ENCODE measurements at places on chromosomes 2 and 18. TPM values are rescaled to one million over a fixed set of nuclear protein-coding genes. Genes with fewer than 3 reads are reported as not detected.

The KLHL30 gene
- total RNA-seq: not detected

The ZNF385B gene
- total RNA-seq: not detected

The DYSF gene
- 212 TPM for total RNA-seq

The CROCC2 gene
- not detected for total RNA-seq

The NPPC gene
- total RNA-seq: not detected

The ST6GAL2 gene
- not detected for total RNA-seq

The SERPINB10 gene
- 3.4 TPM for total RNA-seq

The CRYGD gene
- not detected for total RNA-seq

The ZAP70 gene
- total RNA-seq: 0.53 TPM

The ICOS gene
- total RNA-seq: not detected

The XDH gene
- total RNA-seq: not detected

The FOXI3 gene
- not detected for total RNA-seq

The CYRIA gene
- 10.2 TPM for total RNA-seq

The TNS1 gene
- total RNA-seq: 29.8 TPM

The TACR1 gene
- not detected for total RNA-seq

The SCN1A gene
- total RNA-seq: not detected

The CAD gene
- 47.2 TPM for total RNA-seq

The ADI1 gene
- total RNA-seq: 57.0 TPM

The SERPINB3 gene
- not detected for total RNA-seq

The CFAP53 gene
- 0.27 TPM for total RNA-seq

The TXNDC2 gene
- not detected for total RNA-seq

The UGT1A3 gene
- not detected for total RNA-seq

The TUBB8B gene
- total RNA-seq: not detected

The PSMA8 gene
- not detected for total RNA-seq

Data from mammary microvascular endothelial cell (primary cell).